ENCODE measurements at places on chromosomes 5 and 9.

GRCh38 chr5:5266297-5266696 is 126.2 kb downstream of the ADAMTS16 start:
- no peak for DNase-seq

GRCh38 chr5:94274707-94275106 is 343.7 kb downstream of the KIAA0825 start:
- no peak for DNase-seq

DNA sequence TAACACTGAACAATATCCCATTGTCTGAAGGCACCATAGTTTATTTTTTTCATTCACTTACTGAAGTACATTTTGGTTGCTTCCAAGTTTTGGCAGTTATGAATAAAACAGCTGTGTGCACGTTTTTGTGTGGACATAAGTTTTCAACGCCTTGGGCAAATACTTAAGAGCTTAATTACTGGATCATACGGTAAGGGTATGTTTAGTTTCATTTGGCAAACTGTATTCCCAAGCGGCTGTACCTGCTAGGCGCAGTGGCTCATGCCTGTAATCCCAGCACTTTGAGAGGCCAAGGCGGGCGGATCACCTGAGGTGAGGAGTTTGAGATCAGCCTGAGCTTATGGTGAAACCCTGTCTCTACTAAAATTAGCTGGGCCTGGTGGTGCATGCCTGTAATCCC is 63.7 kb upstream of the FAM120A start:
- no peak for DNase-seq

- no peak for DNase-seq
These were observed 86.4 kb downstream of the NR3C1 start for GRCh38 chr5:143316844-143317631.

- DNase-seq, result no peak
These were observed 765.3 kb upstream of the GRAMD2B start for GRCh38 chr5:125657936-125658335.

- no peak for DNase-seq
These were observed 375.1 kb downstream of the TMEM167A start for GRCh38 chr5:82702046-82702445.

DNA sequence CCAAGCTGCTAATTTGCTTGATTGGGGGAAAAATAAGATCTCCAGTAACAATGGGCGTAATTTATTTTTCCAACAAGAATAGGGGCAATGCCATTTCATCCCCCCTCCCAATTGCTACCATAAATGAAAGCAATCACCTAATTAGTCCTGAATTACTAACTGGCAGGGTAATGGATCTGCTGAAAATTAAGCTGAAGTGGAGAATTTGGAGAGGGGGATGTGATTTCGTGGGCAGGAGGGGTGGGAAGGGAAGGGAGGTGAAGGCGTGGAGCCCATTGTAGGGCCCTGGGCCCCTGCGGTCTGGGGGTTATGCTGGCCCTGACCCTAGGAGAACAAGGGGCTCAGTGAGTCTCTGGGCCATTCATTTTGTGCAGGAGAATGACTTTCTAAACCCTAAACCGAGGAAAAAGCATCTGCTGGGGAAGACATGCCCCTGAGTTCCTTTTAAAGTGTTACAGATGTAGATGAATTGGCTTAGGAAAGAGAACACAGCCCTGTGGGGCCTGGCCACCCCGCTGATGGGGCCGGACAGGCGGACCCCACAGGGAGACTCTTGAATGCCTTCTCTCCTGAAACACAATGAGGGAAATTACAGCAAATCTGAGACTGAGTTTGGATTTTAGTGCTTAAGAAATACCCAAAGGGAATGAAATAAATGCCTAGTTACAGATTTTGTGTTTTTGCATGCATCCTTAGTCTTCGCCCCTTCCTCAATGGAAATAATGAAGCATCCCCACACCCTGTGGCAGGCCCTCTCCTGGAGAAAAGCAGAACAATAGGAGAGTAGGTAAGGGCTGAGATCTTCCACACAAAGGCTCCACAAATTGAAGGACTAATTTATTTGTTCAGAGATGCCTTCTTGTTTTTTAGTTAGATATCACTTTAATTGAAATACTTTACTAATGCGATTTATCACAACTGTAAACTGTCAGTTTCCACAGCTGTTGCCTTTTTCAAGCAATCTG is 143.2 kb downstream of the PSAT1 start:
- DNase-seq, result no peak

DNA sequence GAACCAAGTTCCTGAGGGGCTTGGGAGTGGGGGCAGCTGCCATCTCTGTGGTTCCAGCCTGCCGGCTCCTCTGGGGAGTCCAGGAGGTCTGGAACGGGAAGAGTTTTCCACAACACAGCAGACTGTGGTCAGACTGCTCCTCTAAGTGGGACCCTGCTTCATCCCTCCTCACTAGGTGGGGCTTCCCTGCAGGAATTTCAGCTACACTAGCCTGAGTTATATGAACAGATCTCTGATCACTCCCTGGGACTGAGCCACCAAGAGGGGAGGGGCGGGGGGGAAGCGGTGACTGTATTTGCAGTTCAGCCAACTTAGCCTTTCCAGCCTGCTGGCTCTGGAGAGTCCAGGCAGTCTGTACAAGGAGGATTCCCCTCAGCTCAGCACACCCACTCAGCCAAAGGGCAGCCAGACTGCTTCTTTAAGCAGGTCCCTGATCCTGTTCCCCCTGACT is 19.4 kb downstream of the DTWD2 start:
- no peak for DNase-seq

- no peak for DNase-seq
These were observed 392.6 kb upstream of the BRINP1 start for GRCh38 chr9:119761812-119762211.

DNA sequence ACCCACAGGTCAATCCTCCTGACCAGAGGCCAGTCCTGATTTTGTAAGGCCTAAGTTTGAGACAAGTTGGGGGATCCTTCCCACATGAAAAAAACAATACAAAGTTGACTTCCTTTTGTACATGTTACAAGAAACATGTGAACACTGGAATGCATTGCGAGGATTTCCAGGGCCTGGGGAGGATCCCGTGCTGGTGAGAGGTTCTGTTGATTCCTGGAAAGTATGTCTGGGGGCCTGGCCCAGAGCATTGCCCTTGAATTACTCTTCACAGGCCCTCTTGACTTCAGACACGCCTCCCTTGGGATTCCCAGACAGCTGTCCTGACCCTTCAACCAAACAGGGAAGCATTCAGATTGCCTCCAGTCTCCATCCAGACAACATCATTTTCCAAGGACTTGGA is 234.2 kb upstream of the IRX2 start:
- DNase-seq, result peak; percentile 73

- no peak for DNase-seq
These were observed 61.6 kb upstream of the RPL26L1 start for GRCh38 chr5:172897481-172898217.

DNA sequence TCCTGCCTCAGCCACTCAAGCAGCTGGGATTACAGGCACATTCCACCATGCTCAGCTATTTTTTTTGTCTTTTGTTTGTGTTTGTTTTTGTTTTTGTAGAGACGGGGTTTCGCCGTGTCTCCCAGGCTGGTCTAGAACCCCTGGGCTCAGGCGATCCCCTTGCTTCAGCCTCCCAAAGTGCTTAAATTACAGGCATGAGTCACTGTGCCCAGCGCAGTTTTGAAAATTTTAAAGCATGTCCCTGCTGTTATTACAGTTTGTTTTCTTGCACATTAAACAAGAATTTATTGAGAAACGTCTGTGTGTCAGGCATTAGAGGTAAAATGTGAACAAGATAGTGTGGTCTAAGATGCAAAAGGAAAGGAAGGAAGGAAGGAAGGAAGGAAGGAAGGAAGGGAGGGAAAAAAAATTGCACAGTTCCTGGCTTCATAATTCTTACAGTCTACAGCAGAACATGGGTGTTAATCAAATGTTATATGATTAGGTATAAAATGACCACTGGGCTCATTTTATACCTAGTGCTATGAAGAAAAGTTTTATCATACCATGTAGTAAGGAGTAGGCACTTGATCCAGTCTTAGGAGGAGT is 205.4 kb downstream of the SNX18 start:
- DNase-seq, result no peak

- DNase-seq, result no peak
These were observed 6.9 kb upstream of the KIF2A start for GRCh38 chr5:62299101-62299500.

- no peak for DNase-seq
These were observed 671.1 kb downstream of the TAF11L14 start for GRCh38 chr5:18305288-18305924.

GRCh38 chr5:133746834-133747233 is 134.5 kb upstream of the FSTL4 start:
- no peak for DNase-seq

DNA sequence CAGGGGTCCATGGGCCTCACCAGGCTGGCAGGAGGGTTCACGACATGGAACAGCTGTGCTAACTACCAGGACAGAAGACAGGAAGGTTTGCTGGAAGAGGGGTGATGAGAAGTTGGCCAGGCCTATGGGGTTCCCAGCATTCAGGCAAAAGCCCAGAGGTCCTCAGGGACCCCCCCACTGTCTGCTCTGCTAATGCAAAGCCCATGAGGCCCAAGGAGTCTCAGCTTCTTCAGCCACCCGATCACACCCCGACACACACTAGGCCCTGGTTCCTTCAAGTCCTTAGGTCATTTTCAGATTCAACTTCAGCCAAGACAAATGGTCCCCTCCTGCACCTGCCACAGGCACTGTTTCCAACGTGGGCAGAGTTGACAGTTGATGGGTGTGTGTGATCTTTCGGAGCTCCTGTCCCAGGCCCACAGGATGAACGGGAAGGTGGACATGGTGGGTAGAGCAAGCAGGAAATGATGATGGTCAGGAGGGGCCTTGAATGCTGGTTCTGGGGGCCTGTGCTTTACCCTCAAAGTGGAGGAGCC is 20.4 kb downstream of the ADAMTS2 start:
- no peak for DNase-seq

DNA sequence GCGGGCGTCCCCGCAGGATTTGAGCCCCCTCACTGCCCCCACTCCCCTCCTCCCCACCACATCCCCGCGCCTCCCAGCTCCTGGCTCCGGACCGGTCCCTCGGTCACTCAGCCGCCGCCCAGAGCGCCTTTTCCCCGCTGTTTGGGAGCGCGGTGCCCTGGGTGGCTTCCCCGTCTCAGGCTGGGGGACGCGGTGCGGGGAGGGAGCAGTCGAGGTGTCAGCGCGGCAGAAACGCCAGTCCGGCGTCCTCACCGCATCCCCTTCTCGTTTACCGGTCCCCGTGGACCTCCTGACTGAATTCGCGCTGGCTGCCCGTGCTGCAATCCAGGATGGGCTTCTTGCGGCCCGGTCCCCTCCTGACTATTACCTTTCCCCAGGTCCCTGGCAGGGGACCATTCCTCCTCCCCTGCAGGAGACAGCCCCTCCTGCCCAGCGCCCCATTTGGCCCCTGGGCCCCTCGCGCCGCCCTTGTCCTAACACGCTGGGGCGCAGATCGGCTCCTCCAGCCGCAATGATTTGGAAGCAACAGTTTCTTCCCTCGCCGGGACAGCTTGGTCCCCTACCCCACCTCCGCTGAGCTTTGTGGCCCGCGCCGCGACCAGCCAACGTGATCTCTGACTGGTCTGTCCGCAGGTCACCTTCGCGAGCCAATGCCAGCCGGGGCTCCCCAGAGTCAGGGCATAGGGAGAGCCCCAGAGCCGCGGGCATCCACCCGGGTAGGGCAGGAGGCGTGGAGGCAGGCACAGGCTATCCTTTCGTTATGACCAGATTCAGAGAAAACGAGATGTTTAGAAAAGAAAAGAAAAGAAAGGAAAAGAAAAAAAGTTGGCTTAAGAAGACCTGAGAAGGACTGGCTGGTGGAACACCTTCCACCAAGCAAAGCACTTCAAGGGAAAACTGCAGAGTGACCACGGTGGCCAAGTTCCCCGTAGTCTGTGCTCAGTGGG is 1.2 kb downstream of the ANKRD33B start:
- no peak for DNase-seq

- no peak for DNase-seq
These were observed 26.0 kb downstream of the DDX4 start for GRCh38 chr5:55763746-55764420.

GRCh38 chr5:179421144-179421901 is 76.1 kb upstream of the ADAMTS2 start:
- DNase-seq, result no peak

DNA sequence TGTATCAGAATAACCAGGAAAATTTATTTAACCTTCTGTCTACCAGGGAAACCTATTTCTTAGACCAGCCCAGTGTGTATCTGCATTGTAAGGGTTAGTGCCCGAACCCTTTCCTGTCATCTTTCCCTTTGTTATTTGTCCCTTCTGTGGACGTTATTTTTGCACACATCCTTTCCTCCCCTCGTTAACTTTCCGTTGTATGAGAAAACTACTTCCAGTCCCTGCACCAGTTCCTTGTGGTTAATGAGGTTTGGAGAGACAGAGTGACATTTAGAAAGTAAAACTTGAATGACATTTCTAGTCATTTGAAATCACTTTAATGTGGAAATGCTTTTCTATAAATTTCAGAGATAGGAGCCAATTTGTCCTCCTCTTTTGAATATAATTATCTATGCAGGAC is 4.3 kb upstream of the IFNB1 start:
- DNase-seq, result no peak

GRCh38 chr5:142883025-142883424 is 112.8 kb downstream of the ARHGAP26 start:
- DNase-seq, result no peak

DNA sequence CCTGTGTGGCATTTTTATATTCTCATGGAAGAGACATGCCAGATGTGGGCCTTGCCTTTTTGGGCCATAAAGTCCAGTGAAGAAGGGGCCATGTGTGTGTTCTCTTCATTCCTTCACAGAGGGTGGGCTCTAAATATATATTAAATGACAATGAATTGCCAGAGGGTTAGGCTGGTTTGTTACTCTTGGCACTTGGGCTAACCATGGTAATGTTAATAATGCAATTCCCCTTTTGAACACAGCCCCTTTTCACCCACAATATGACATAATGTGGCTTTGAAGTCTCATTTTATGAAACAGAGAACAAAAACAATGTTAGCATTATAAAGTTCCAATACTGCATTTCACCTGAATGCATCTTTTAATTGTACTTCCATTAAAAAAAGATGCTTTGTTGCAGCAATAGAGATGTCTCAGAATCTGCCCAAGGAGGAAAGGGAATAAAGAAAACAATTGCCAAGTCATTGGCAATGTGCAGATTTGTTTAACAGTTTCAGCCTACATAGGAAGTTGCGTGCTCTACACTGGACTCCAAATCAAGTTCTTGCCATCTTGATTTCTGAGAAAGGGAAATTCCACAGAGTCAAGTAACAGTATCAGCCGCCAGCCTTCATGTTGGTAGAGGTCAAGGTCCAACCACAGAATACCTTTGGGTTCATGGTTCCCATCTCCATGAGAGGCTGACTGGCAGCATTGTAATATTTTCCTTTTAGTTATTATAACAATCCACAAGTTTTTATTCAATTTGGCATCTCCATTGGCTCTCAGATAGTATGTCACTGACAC is 141.9 kb downstream of the SLC12A2 start:
- no peak for DNase-seq

Data from NCI-H524 treated with DMSO at 0.1 percent for 48 hours (cell line).